ENCODE measurements at places on chromosomes 13 and 19. TPM values are rescaled to one million over a fixed set of nuclear protein-coding genes. Genes with fewer than 3 reads are reported as not detected.
A peak's percentile ranks its signal among the peaks of the same experiment; 100 is the strongest.

GRCh38 chr13:98802559-98802958, 50.1 kb upstream of the SLC15A1 start:
- DNase-seq: no peak

DNA sequence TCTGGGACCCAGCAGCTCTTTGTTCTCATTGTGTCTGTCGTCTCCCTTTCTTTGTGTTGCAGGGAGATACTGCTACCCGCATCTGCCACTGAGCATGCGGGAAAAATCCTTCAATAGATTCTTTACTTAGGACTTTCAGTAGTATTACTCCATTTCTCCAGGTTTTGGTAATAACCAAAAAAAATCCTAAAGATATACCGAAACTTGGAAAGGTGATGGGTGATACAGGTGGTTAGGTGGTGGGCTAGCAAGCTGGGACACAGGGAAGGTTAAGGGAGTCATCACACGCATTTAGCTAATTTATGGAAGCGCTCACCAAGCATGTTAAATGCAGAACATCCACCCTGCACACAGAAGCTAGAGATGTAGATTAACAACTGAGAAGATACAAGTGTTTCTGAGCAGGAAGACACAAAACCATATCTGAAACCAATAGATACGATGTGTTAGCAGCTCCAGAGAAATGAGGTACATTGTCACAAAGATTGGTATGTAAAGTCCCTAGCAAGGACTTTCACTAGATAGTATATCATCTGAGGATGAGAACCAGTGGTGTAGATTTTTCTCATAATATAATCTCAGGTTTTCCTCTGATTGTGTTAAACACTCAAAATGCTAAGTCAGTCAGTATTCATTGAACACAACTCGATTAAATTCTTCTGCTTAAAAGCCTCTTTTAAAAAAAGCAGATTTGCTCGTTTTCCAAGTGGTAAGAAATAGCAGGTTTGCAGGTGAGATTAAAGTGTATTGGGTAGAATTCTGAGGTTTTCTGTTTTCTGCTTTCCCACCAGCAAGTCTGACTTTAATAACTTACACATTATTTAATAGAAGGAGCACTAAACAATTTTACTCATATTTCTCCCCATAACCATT, 1.2 kb upstream of the SLAIN1 start:
- DNase-seq: no peak

DNA sequence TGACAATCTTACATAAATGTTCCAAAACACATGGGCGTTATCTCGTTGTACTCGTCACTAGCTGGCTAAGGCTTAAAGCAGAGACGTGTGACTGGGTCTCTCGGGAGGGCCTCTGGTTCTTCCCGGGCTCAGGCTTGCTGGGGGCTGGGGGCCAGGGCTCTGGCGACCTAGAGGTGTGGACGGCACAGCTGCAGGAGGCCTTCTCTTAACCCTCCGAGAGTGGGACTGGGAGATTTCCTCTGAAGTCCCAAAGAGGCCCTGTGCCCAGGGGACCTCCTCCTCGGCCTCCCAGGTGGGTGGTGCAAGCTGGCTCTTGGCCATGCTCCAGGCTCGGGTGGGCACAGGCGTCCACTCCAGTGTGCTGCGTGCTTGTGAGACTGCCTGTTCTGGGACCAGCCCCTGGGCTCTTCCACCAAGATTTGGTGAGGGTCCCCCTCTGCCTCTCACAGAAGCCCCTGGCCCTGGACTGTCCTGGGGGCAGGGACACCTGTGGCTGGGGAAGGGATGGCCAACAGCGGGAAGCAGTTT, 2.2 kb downstream of the CAPS start:
- no peak for DNase-seq

DNA sequence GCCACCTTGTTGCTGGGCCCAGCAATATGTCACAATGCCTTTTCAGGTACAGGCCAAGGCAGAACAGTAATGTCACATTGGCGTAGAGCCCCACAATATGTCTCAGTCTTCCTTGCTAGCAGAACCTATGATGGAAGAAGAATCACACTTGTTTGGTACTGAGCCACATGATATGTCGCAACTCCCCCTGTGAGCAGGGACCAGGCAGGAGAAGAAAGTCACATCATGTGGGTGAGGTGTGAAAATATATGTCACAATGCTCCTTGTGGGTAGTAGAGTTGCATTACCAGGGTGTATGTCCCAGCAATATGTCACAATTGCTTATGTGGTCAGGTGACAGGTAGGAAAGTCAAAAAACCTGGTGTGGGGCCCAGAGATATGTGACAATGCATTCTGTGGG, 7.1 kb upstream of the ZNF91 start:
- DNase-seq: no peak

GRCh38 chr19:37943480-37943879, 36.5 kb downstream of the SIPA1L3 start:
- DNase-seq: no peak

TMEM145 gene
- 0.14 TPM for total RNA-seq

DNA sequence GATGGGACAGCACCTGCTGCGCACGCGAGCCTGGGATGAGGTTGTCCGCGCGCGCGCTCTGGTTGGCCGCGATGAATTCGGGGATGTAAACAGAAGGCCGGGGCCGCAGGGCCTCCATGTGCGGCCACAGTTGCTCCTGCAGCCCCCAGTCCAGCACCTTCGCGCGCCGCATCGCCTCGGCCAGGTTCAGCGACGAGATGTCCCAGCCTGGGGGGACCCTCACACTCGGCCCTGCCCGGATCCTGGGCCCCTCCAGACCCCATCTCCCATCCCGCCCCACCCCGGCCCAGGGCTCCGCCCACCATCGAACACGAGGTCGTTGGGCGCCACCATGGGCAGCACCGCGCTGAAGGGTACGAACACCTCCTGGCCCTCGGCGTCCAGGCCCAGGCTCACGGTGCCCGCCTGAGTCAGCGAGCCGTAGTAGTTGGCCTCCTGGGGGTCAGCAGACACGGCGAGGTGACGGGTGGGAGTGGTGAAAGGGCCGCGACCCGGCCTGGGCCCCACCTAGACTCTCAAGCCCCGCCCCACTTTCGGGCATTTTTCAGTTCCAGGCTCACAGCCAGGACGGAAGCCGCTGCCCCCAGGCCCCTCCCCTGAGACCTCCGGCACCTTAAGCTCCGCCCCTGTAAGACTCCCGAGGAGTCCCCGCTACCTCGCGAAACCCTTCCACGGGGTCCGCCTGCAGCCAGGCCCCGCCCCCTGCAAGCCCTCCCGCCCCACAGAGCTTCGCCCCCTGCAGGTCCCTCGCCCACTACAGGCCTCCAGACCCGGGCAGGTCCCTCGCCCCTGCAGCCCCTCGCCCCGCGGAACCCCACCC, 1.1 kb downstream of the ISYNA1 start:
- peak; percentile 91 for DNase-seq

GRCh38 chr19:8254286-8255001, 45.3 kb downstream of the CERS4 start:
- no peak for DNase-seq

DNA sequence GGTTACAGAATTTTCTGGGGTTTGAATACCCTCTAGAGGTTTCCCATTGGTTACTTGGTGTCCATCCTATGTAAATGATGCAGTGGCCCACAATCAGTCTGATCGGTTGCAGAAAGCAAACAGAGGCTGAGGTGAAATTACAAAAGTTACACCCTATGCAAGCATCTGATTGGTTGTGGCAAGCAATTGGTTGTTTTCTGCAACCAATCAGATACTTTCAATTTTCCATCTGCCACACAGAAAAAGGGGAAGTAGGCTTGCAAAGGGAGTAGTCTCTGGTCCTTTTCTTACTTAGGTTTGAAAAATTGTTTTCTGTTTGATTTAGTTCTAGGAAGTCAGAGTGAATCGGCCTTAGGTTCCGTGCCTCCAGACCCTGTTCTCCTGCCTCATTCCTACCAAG, 93.1 kb downstream of the WTIP start:
- no peak for DNase-seq

DNA sequence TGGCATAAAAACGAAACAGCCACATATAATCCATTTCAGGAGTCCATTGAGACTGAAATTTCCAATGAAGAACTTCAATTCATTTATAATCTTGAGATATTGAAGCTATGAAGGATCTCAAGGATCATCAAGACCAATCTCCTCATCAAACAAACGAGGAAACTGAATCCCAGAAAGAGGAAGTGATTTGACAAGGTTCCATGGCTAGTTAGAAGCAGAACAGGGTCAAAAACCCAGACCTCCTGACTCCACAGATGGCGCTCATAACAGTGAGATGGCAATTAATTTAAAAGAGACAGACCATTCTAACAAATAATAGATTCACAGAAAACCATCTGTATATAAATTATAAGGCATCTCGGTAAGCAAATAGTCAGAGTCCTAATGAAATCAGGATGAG, 229.7 kb downstream of the KCTD12 start:
- no peak for DNase-seq

DNA sequence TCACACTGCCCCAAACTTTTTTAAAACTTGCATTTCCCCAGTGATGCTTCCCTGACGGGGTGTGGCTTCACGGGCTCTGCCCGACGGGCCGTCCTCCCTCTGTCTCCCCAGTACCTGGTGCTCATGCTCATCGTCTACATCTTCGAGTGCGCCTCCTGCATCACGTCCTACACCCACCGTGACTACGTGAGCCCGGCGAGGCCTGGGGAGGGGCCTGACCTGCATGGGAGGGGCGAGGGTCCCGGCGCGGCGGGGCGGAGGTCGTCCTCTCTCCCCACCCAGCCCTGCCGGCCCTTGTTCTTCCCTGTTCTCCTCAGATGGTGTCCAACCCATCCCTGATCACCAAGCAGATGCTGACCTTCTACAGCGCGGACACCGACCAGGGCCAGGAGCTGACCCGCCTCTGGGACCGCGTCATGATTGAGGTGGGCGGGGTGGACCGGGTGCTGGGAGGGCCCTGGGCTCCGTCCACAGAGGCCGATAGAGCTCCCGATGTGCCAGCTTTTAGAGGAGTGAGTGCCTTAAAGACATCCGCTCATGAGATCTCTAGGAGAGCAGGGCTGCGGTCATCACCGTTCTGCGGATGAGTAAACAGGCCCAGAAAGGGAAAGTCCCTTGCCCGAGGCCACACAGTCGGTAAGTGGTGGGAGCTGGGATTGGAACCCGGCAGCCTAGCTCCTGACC, 6.9 kb downstream of the UPK1A start:
- no peak for DNase-seq

MTUS2 gene
- total RNA-seq: 0.69 TPM

DNA sequence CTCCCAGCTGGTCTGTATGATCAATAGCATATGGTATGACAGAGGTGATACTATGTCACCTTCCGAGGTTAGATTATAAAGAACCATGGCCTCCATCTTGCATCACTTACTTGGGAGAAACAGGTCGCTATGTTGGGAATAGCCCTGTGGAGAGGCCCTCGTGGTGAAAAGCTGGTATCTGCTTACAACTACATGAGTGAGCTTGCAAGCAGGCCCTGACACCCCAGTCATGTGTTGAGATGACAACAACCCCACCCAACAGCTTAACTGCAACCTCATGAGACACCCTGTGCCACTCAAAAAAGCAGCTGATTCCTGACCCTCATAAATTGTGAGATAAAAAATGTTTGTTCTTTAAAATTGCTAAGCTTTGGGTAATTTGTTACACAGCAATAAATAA, 18.8 kb downstream of the MTRF1 start:
- no peak for DNase-seq

DNA sequence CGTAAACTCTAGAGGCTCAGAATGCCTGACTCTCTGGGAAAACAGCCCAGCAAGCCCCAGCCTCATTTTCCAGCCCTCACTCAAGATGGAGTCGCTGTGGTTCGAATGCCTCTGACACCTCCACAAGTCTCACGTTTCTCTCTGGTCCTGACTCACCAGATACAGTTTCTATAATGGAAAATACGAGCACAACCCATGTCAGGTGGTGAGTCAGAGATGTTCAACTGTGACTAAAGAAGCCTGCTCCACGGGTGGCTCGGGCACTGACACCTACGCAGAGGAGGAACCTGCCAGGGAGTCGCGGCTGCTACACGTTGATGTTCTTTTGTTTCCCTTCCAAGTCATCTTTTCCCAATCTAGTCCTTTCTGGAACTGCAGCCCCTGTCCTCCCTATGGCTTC, 87.1 kb upstream of the STK24 start:
- no peak for DNase-seq

DNA sequence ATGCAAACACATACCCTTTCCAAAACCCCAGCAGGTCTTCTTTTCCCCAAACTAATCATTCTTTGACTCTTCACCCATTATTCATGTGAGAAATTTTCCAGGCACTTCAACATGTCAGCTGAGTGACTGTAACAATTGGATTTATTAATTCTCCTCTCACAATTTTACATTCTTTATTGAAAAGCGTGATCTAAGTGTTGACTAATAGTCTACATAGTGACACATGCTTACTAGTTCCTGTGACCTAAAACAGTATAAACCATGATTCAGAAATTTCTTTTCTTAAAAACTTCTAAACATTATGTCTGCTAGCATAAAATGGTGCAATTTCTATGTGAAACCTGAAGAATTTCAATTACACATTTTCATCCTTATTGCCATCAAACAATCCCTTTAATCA, 532.3 kb downstream of the GPC5 start:
- no peak for DNase-seq

DNA sequence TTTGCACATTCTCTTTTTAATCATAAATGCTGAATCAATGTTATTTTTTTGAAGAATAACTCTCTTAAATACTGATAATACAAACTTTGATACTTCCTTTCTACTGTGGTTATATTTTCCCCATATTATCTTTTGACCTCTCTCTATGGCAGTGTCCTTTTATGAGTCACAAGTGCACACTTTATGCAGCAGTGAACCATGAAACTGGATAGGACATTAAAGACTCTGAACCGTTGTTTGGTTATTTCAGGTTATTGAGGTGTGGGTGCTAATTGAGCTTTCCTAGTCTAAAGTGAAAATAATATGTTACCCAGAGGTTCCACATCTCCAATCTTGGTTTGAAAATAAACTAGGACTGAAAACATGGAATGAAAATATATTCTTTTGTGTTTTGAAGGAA, 71.4 kb downstream of the DGKH start:
- no peak for DNase-seq

- no peak for DNase-seq
These were observed 24.0 kb upstream of the TEX29 start for GRCh38 chr13:111296417-111296816.

S1PR5 gene
- total RNA-seq: not detected

DNA sequence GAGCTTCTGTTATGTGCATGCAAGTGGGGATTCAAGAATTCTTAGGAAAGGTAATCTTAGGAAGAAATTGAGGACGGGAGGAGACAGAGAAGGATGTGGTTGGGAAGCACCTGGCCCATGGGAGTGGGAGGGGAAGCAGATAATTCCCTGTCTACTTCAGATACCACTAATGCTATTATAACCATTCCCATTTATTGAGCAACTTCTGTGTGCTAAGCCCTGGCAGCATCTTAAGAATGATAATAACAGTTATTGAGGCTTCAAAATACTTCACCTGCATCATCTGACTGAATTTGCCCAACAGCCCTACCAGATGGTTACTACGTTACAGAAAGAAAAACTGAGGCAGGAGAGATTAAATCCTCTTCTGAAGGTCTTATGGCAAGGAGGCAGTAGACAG, 1.4 kb downstream of the EPS8L1 start:
- DNase-seq: no peak

KLK4 gene
- not detected for total RNA-seq

GRCh38 chr13:34988330-34988791, 46.3 kb downstream of the NBEA start:
- DNase-seq: no peak

C2CD4C gene
- total RNA-seq: 1.1 TPM

MBD3L2 gene
- total RNA-seq: not detected

GRCh38 chr19:44988896-44989556, 12.2 kb upstream of the RELB start:
- DNase-seq: peak; percentile 90
